Stimulated activated CD4-positive, alpha-beta T cell treated with anti-CD3 and anti-CD28 coated beads, Interleukin-1b, Interleukin-23, amount 100 ng/mL, for 1 hour (primary cell): ENCODE measurements at places on chromosomes 5 and 9.

GRCh38 chr9:128215491-128216409 is 12.6 kb downstream of the DNM1 start:
- DNase-seq = no peak

- DNase-seq = no peak
Observed at GRCh38 chr5:65539827-65540226, 23.1 kb downstream of the CENPK start.

- peak; percentile 60 for DNase-seq
Observed at GRCh38 chr5:157265714-157266285, at the start of gene CYFIP2. Gene CYFIP2 (plus strand): TSS chr5:157266123. CDS start chr5:157285362, 19,239 bp downstream.

DNA sequence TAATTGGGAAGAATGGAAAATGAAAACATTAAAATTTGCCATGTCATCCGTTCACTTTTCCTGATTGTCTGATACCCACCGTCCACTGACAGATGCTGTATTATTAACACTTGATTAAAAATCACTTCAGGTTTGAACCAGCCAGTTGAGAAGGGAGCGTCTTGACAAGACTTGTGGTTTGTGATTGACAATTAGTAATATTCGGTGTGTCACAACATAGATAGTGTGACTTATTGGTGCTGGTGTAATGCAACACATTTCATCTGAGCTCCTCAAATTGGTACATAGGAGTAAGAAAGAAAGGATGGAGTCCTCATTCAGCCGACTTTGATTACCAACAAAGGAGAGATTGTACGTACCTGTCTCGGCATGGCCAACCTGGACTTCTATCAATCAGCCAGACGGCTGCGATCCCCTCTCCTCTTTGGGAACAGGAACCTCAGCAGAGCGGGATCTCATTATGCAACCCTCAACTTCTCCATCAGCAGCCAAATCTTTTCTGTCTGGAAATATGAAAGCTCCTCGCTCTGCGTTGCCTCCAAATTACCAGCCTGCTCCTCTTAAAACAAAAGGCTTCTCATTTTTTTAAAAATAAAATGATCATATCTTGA is 211.7 kb upstream of the MVB12B start:
- DNase-seq = no peak

GRCh38 chr9:120583958-120584369 is 4.0 kb upstream of the CDK5RAP2 start:
- DNase-seq = no peak

DNA sequence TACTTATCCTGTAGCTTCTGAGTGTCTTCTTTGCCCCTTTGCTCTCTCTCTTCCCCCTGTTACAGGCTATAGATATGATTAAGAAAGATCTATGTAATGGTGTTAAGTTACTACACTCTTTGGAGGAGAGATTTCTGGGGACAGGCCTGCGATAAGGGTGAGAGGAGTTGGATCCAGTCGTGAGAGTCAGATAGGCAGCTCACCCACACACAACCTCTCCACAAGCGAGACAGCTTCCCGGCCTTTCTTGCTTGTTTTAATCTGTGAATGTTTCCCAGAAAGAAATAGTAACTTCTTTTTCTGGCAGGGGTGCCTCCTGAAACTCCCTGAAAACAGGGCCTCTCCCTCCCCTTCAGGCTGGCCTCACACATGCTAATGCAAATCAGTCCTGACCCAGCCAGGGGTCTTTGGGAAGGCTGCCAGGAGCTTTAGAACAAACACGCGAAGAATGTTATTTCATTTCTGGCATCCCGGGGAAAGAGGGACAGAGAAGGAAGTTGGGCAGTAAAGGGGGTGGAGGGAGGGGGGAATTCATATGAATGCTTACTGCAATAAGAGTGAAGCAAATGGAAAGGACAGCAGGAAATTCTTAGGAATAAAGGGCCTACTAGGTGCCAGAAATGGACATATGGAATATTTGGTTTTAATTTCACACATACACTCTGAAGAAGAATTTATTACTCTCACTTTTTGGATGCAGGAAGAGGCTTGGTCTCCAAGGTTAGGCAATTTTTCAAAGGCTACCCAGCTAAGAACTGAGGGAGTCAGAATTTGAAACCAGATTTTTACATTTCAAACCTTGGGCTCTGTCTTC is 215.8 kb upstream of the TRIM32 start:
- no peak for DNase-seq

DNA sequence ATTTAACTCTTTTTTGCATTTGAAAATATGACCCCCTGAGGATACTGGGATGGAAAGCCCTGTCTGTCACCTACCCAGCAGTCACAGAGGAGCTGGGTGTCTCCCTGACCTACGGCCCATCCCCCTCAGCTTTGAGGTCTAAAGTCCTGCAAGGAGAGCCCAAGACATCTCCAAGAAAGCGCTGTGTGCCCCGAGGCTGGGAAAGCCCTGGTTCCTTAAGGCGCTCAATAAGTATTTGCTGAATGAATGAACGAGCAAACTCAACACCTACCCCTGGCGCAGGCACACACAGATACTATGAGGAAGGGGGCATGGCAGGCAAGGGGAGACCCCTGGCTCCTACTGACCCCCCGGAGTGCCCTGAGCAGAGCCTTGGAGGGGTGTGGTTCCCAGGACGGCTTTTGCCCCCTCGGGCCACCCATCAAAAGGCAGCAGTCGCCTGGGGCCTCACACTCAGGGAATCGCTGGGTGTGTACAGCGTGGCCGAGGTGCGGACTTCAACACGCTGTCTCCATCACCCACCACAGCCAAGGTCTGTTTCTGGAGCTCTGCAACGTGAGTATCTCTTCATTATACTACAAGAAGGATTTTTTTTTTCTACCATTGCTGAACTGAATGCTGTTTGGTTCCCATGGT is 211.6 kb downstream of the ERCC6L2 start:
- DNase-seq = no peak

DNA sequence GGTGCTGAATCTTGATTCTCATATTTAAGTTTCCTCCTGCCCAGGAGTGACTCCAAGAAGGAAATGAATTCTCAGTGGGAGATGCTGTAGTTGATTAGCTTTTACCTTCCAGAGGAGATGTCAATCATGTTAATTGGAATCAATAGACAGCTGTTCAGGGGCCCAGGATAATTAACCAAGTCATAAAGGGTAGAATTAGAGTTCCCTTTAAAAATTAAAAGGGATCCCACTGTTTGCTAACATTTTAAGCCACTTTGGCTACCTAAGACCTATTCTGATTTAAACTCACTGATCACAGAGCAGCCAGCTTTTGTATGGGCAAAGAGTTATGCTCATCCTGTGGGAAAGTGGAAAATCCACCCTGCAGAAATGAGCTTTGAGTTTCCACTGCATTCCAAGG is 249.6 kb downstream of the SLIT3 start:
- no peak for DNase-seq

DNA sequence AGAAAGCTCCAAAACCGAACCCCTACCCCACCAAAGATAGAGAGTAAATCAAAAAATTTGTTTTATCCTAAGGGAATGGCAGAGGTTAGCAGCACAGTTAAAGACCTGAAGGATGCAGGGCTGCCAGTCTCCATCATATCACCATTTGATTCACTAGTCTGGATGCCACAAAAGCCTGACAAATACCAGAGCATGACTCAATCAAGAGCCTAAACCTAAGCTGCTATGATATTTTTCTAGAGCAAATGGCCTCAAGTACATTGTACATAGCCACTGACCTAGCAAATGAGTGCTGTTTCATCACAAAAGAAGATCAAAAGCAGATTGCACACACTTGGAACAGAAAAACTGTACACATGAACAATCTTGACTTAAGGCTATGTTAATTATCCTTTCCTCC is 48.0 kb downstream of the DPYSL3 start:
- DNase-seq = no peak

DNA sequence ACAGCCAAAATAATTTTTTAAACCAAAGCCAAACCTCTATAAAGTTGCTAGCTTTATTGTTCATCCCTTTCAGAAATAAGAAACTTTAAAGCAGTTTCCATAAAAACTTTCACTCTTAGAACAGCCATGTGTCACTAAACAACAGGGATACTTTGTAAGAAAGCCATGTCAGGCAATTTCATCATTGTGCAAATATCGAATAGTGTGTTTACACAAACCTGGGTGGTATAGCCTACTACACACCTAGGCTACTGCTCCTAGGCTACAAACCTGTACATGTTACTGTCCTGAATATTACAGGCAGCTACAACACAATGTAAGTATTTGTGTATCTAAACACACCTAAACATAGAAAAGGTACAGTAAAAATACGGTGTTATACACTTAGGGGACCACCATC is 59.9 kb downstream of the TLE1 start:
- DNase-seq = no peak

- no peak for DNase-seq
Observed at GRCh38 chr9:111991179-111991578, 94.6 kb downstream of the UGCG start.

DNA sequence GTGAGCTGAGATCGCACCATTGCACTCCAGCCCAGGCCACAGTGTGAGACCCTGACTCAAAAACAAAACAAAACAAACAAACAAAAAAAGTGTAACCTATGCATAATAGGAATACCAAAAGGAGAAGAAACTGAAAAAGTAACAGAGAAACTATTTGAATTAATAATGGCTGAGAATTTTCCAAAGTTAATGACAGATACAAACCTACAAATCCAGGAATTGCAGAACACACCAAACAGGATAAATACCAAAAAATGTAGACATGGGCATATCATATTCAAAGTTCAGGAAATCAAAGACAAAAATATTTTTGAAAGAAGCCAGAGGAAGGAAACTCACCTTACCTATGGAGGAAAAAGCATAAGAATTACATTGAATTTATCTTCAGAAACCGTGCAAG is 383.7 kb upstream of the POU5F2 start:
- no peak for DNase-seq

GRCh38 chr9:32647671-32648070 is 12.2 kb upstream of the TAF1L start:
- no peak for DNase-seq

GRCh38 chr9:131961496-131961880 is 118.2 kb downstream of the MED27 start:
- DNase-seq = no peak

- DNase-seq = no peak
Observed at GRCh38 chr9:99475401-99476065, 253.5 kb downstream of the SEC61B start.

DNA sequence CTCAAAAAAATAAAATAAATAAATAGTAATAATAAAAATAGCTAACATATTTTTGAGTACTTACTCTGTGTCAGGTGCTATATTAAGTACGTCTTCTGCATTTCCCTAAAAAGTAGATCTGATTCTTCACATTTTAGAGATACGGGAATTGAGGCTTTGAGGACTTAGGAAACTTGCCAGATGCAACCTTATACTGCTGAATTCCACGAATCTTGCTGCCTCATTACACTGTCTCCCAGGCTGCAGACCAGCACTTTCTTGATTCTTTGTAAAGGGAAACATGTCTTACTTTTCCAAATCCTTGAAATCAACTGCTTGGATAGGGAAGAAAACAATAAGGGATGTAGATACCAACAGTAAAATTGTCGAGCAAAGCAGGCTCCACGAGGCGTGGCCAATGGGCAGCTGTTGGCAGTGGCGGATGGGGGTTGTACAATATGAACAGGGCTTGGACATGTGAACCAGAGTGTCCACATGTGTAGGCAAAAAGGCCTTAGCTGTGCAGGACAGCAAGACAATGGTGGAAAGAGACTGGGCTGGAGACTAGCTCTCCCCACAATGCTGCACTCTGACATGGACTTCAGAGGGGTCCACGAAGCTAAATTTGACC is 124.3 kb upstream of the RAI14 start:
- no peak for DNase-seq

- no peak for DNase-seq
Observed at GRCh38 chr5:128546658-128547281, 8.7 kb upstream of the FBN2 start.

DNA sequence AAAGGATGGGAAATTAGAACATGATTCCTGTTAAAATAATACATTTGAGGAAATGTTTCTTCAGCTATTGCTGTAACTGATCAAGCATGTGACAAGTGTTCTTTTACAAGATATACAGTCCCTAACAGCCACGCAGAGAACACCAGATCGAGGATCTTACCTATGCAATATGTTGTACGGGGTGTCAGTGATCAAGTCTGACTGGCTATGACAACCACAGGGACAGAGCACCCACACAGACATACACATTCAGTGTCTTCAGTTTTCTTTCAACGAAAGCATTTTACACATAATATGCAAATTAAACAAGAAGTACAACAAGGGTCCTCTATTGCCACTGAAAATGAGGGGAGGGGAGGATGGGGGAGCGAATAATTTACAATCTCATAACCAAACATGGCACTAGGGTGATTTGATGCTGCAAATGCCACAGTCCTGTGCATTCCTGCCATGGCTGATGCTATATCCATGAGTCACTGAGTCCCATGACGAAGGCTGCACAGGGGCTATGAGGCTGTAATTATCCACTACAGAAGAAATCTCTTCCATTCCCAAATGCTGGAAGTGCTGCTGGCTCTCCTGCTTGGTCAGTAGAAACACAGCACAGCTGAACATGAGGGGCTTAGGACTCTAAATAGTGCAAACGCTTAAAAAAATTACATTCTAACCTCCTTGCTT is 118.2 kb downstream of the KLHL3 start:
- no peak for DNase-seq

GRCh38 chr5:39057734-39058133 is 16.5 kb downstream of the RICTOR start:
- no peak for DNase-seq

DNA sequence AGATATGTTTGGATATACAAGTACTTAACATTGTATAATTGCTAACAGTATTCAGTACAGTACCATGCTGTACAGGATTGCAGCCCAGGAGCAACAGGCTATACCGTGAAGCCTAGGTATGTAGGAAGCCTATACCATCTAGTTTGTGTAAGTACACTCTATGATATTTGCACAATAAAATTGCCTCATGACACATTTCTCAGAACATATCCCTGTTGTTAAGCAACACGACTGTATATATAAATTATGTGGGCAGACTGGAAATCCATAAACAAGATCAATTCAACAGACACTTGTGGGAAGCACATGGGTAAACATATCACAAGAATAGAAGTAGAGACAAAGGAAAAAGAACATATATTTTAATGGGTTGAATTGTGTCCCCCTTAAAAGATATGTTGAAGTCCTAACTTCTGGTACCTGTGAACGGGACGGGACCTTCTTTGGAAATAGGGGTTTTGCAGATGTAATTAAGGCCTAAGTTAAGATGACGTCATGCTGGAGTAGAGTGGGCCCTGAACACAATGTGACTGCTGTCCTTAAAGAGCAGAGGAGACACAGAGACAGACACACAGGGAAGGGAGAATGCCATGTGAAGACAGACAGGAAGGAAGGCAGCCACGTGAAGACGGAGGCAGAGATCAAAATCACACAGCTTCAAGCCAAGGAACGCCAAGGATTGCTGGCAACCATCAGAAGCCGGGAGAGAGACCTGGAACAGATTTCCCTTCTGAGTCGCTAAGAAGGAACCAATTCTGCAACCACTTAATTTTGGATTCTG is 76.3 kb downstream of the SCAI start:
- DNase-seq = no peak
